ENCODE measurements at places on chromosomes 5 and 9.

GRCh38 chr9:129697656-129698253, 32.3 kb downstream of the PRRX2 start:
- no peak for DNase-seq

GRCh38 chr5:100792781-100793180, 110.3 kb downstream of the ST8SIA4 start:
- no peak for DNase-seq

DNA sequence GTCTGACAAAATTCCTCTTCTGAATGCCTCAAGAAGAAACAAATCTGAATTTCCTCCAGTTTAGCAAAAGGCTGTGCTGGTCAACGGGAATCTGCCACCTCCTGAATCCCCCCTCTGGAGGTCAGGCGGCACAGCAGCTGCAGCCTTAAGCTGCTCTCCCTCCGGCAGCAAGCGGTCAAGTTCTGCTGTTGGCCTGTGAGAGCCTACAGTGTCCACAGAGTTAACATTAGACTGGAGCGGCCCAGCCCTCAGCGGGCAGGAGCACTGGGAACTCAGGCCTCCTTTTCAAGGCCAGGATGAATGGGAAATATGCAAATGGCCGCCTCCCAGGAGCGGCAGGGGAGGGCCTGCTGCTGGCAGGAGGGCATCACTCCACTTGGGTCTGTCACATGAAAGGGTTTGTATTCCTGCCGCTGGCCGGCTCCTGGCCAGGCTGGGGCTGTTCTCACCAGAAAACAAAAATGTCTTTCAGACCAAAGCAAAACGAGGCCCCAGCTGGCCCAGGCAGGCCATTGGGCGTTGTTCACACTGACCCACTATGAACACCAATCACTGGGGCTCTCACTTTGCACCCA, 8.2 kb downstream of the ACSL6 start:
- no peak for DNase-seq

DNA sequence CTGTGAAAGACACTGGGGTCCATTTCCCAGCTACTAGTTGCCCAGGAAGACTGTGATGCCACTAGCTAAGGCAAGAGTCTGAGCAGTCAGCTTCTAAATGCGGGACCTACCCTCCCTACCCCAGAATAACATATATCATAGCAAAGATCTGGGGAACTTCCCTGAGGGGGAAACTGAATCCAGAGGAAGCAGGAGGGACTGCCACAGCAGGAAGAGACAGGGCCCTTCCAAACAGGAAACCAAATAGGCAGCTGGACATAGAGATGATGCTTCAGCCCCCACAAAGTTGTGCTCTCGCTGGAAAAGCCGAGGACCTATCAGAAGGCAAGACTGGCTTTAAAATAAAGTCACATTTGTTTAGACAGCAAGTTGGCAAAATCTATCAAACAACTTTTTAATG, 51.1 kb downstream of the KLHL3 start:
- DNase-seq = no peak

DNA sequence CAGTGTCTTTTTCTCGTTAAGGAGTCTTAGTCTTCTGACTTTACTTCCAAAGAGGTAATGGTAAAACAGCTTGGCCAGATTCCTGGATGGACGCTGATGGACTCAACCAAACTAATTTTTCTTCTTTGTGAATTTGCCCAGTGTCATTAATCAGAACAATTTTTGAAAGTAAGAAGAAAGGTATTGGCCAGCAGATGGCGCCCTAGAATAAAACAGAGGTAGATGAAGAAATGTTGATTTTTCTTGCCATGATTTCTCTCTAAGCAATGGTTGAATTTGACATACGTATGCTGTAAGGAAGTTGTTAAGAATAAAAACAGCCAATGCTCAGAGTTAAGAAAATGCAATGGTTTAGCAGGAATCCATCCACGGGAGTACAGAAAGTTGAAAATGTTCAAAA, 500.0 kb downstream of the DIRAS2 start:
- peak; percentile 24 for DNase-seq

DNA sequence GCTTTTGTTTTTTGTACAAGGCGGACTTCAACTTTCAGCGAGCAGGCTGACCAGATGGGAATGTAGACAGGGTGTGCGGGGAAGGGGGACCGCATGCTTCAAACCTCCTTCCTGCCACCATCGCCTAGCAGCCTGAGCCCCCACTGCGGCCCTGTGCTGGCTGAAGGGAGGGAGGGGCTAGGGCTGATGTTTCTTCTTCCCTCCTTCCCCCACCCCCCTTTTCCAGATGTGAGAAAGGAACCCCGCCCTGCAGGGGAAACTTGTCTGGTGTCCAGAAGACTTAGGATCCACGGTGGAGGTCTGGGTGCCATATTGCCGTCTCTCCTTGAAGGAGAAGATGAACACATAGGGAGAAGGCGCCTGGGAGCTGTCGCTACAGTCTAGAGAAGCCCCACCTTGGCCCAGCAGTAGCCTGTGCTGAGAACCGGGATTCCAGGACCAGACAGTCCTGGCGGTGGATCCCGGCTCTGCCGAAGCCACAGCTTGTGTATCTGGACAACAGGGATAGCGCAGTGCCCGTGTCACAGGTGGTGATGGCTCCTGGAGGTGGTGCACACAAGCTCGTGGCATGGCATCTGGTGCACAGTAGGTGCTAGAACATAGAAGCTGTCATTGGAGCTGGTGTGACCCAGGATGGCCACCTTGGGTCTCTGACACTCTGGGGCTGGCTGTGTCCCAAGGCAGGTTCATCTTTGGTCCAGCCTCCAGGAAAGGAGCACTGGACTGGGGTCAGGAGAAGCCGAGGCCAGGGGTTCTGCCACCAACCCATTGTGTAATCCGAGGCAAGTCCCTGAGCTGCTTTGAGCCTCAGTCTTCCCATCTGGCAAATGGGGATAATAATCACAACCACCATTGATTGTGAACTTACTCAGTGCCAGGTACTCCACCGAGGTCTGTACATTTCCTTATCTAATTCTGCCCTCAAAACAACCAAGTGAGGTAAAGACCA, 205.6 kb downstream of the C9orf50 start:
- DNase-seq = no peak

- DNase-seq = no peak
Measured at GRCh38 chr5:69285448-69286116, 47.0 kb downstream of the CCDC125 start.

- DNase-seq = peak; percentile 42
Measured at GRCh38 chr9:124206391-124206790, 51.4 kb upstream of the NEK6 start.

- DNase-seq = no peak
Measured at GRCh38 chr9:9892217-9892616, 720.6 kb downstream of the PTPRD start.

- DNase-seq = no peak
Measured at GRCh38 chr9:127517620-127518019, 66.3 kb downstream of the LRSAM1 start.

DNA sequence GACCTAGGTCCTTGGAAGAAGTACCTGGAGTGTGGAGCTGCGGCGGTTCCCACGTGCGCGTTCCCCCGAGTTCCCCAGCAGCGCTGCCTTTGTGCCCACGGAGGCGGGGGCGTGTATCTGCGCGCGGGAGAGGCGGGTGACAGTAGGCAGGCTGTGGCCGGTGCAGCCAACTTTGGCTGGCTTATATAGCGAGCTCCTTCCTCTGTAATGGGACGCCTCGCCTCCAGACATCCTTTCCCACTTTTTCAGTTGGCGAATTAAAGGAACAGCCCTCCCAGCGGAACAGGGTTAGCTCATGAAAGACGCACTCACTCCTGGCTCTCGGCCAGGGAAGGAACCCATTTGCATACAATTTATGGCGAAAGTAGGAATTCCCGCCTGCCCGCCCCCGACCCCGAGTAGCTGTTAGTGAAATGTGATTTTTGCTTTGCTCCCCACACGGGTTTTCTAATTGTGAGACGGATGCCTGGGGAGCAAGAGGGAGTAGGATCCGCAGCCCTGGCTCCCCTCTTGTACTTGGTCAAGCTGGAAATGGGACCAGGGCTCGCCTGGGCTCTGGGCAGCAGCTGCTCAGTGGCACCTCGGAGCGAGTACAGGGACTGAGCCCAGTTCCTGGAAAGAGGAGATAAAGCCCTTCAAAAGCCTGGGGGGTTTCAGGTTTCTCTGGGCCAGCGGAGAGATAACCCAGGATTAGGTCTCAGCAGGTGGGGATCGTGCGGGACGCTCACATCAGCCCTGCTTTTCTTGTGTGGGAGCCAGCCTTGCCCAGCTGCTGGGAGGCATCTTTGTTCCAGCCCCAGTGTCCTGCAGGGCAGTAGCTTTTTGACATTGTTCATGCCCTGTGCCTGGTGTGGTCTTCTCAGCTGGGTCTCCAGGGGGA, at the start of gene TNC:
Gene TNC, minus strand, starts transcription at position 159 of the 880 bp plus-strand sequence. CDS start 27,139 bp downstream, outside the sequence.
- no peak for DNase-seq

DNA sequence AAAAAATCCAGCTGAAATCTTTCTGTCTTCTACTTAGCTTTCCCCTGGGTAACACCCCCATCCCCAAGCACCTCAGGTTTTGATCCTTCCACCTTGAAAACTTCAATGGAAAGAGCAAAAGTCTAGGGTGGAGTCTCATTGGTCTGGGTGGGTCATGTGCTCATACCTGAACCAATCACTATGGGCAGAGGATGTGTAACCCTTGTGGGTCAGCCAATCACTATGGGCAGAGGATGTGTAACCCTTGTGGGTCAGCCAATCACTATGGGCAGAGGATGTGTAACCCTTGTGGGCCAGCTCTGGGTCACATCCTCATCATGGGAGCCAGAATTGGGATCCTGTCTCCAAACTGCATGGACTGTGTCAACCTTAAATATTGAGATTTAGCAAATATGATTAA, 18.5 kb downstream of the NAIF1 start:
- DNase-seq = no peak

DNA sequence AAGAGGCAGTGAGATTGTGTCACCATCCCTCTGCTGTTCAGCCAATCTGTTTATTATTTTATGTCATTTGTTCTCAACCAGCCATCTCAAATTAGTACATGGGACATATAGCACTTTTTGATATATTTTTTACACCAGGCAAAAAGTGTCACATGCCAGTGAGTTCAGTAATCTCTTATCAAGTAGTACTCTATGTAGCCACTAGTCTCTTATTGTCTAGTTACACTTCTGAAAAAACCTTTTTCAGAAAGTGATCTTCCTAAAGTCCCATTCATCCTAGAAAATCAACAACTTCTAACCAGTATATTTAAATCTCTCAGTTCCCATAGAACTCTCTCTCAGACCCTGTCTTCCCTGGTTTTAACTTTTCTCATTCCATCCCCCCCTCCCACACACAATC, 321.6 kb downstream of the FBXL17 start:
- no peak for DNase-seq

- no peak for DNase-seq
Measured at GRCh38 chr9:2872931-2873323, 29.0 kb upstream of the PUM3 start.

DNA sequence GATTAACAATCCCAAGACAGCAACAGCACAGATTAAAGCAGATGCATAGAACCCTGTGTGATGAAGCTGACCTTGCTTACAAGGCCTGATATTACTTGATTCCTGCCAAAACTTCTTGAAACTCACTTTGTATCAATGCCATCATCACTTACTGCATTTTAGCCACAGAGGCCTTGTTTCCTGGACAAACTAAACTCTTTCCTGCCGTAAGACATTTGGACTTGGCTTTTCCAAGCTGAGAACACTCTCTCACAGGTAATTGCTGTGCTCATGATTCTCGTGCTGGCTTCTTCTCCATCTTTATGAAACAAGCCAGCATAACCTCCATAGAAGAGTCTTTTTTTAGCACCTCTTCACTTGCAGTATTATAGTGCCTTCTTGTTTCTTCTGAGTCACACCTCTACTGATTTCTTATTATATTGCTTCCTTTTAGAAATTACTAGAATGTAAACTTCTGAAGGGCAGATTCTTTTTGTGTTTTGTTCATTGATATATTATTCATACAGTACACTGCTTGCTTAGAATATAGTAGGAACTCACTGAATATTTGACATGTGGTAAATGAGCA, 456.5 kb upstream of the ZNF608 start:
- no peak for DNase-seq

DNA sequence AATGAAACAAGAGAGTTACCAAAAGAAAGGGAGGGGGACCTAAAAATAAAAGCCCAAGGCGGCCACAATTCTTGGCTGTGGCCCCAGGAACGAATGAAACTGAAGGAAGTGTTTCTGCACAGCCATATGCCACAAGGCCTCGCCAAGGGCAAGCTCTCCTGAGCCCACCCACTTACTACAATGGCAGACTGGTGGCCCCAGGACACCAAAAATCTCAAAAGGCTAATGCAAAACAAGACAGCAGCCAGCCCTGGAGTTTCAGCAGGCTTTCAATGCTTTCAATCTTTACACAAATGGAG, 4.0 kb downstream of the CAMSAP1 start:
- no peak for DNase-seq

DNA sequence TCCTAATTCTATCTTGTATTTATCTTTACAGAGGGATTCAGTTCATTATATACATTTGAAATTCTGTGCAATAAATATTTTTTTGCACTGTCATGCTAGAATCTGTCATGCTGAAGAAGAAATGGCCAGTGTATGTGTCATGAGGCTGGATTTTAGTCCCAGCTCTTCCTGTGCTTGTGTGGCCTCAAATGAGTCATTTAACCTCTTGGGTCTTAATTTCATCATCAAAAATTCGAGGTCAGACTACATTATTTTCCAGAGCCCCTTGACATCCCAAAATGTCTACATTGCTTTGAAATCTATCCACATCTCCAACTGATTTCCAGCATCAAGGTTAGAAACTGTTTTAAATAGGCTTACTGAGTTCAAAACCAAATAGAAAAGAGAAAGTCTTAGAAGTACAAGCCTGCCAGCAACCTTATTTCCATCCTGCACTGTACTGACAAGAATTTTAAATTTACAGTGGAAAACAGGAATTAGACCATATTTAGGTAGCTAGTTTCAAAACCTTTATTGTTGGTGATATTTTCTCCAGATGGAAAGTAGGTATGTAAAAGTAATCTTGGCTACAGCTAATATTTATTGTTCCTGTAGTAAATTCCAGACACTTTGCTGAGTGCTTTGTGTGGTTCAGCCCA, 96.7 kb upstream of the MAMDC2 start:
- DNase-seq = no peak

- no peak for DNase-seq
Measured at GRCh38 chr5:151628112-151628823, 37.1 kb upstream of the FAT2 start.

DNA sequence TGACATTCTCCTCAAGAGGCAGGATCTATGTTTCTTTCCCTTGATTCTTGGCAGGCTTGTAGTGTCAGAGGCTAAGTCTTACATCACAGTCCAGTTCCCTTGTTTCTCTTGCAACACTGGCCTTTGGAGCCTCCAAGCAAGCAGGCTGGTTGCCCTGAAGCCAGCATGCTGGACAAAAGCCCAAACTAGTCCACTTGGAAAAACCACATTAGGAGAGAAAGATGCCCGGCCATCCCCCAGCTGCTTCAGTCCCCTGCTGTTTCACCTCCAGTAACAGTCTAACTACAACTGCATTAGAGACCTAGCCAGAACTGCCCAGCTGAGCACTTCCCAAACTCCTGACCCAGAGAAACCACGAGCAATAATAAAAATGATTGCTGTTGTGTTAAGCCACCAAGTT, 87.6 kb downstream of the ADAMTS6 start:
- no peak for DNase-seq

- DNase-seq = no peak
Measured at GRCh38 chr5:142984525-142984924, 214.3 kb downstream of the ARHGAP26 start.

GRCh38 chr5:57783693-57784092, 301.1 kb upstream of the ACTBL2 start:
- DNase-seq = no peak

Data from NCI-H1436 treated with DMSO at 0.1 percent for 48 hours (cell line).